Immature natural killer cell (primary cell): ENCODE measurements at places on chromosomes 2 and 18.

- no peak for DNase-seq
Measured at GRCh38 chr2:18603854-18604530, 14.6 kb upstream of the NT5C1B start.

- DNase-seq, result no peak
Measured at GRCh38 chr18:9688036-9688741, 19.9 kb upstream of the RAB31 start.

DNA sequence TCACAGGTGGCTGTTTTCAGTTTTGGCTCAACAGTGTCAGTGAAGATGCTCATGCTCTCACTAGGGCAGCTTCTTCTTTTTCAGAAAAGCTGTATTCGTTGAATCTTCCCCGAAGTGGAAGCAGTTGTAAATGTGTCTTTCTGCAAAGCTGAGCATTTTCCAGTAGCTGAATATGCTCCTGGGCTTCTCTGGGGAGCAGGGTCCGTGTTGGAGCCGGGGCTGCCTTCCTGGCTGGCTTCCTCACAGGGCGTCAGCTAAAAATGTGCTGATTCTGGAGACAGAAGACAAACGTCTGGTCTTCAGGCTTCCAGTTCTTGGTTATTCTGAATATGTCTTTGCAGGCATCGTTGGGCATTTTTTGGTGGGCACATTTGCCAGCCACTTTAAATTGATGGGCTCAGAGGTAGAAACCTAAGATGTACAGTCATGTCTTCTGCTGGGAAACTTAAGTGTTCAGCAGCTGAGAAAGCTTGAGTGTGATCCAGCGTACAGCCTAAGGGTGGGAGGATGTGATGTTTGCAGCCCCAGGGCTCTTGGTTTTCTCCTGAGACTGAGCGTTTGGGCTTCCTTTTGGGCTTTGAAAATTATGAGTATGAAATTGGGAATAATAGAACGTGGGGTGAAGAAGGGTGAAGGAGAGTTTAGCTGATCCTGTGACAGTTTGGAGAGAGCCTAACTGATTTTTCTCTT lies 19.0 kb downstream of the SETBP1 start:
- DNase-seq, result no peak

DNA sequence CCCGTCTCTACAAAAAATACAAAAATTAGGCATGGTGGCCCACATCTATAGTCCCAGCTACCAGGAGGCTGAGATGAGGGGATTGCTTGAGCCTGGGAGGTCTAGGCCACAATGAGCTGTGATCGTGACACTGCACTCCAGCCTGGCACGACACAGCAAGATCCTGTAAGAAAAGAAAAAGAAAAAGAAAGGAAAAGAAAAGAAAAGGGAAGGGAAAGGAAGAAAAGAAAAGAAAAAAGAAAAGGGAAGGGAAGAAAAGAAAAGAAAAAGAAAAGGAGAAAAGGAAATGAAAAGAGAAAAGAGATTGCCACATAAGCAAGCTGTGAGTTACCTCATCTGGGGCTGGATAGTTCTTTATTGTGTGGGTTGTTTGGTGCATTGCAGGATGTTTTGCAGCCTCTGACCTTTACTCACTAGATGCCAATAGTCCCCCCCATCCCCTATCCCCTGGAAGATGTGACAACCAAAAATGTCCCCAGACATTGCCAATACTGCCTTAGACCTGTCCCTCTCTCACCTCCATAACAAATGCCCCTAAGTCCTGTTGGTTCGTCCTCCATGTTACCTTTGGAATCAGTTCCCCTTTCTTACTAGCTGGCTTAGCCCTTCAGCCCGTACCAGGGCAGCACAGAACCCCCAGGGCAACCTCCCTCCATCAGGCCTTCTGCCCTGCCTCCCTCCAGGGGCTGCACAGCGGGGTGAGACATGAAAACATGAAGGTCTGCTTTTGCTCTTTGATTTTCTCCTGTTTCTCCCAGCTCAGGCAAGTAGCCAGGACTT lies 8.9 kb downstream of the ASPRV1 start:
- no peak for DNase-seq

- no peak for DNase-seq
Measured at GRCh38 chr18:37182340-37183135, 353.6 kb downstream of the KIAA1328 start.

- DNase-seq, result no peak
Measured at GRCh38 chr2:146572598-146572997, 1272.2 kb upstream of the ACVR2A start.

GRCh38 chr2:55721596-55722215 lies 28.1 kb upstream of the PNPT1 start:
- no peak for DNase-seq

- DNase-seq, result no peak
Measured at GRCh38 chr18:49933530-49934128, 120.3 kb upstream of the ACAA2 start.

GRCh38 chr2:86543335-86543734 lies 19.9 kb downstream of the CHMP3 start:
- no peak for DNase-seq

GRCh38 chr2:48197618-48198017 lies 291.3 kb upstream of the FBXO11 start:
- DNase-seq, result no peak

- DNase-seq, result no peak
Measured at GRCh38 chr18:68604256-68604655, 110.7 kb downstream of the TMX3 start.

DNA sequence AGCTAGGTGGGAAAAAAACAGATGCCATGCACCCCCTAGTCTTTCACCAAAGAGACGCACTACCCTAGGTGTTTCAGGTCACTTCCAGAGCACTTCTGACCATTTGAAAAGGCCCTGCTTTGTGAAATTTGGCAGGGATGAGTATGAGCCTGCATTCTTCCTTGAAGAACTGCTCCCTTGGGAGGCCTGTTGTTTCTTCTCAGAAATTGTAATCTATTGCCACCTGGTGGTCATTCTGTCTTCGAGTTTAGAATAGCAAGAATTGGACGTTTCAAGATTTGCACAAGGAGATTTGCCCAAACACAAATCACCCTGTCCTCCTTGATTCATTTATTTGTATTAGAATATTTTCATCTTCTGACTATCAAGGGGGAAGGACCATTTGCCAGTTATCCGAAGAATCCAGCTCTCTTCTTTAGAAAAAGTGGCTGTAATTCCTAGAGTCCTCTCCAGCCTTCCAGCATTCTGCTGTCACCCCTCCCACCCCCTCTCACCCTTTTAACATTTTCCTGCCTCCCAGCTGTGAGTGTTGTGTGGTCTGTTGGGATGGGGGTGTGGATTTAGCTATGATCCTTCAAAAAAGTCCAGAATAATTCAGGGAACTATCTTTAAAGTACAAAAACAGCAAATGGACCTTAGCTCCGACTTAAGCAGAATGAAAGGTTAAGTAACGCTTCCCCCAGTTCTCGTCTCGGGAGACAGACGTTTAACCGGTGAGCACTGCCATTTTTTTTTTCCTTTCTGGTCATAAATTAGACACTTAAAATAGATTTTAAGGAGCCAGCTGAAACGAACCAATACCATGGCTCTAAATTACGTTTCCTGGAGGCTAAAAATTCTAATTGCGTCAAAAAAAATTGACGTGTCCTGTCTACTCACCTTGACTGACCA lies 3.7 kb upstream of the GAD1 start:
- DNase-seq, result peak; percentile 41

GRCh38 chr2:30324245-30324908 lies 93.0 kb downstream of the LBH start:
- DNase-seq, result no peak

- DNase-seq, result no peak
Measured at GRCh38 chr2:75367401-75367800, 168.1 kb upstream of the TACR1 start.

DNA sequence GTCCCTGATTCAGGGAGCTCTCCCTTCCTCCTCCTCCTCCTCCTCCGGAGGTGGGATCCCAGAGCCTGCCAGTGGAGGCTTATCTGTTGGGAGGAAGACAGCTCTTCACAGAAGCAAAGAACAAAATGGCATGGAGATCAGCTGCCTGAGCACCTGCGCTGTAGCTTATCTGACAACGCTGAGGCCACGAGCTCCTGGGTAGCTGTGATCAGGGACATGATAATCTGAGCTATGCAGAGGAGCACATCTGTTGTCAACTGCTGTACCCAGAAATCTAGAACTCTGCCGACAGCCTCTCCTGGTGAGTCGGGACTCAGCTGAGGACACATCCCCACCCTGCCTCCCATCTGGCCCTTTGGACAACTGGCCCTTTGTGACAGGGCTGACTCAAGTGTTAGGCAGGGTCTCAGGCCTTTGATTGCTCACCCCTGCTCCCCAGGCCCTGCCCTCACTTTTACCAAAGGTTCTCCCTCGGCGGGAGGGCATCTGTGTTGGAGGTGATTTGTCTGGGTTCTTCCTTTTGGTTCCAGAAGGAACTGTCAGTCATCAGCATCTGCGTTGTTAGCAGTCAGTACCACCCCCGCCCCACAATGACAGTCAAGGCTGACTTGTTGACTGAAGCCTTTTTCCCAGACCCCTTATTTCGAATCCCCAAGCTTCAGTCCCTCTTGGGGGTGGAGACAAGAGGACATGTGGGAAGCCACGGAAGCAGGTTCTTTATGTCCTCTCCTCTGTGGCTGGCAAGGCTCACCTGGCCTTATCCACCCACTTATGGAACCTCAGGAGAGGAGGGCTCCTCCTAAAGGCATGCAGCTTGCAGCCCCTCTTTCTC lies 5.9 kb upstream of the CNNM3 start:
- DNase-seq, result no peak

DNA sequence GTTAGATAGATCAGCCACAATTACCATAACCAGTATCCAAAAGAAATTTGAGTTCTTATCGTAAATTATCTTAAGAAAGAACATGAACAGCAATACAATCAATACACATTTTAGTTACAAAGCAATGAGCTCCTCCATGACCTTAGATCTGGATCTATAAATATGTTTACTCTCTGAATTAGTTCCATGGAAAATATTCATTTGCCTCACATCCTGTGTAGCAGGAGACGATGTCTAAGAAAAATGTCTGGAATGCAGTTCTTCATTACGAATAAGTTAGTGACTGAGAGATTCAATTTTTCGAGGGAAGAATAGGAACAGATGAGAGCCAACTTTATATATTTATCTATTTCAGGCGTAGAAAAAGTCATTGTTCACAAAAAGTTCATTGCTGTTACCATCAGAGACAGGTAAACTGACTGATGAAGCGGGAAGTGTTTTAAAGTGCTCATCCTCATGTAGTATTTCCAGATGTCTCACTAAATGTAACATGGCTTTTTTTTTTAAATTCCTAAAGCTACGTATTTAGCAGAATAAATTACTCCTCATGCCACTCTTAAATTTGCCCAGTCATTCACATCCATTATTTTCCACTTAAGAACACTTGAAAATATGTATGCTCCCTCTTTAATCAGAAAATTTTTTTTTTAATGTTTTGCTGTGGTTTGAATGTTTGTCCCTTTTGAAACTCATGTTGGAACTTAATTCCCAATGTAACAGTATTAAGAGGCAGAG lies 106.5 kb upstream of the SCN1A start:
- no peak for DNase-seq
